ELR (cell line): ENCODE measurements at places on chromosomes 5 and 9.

DNA sequence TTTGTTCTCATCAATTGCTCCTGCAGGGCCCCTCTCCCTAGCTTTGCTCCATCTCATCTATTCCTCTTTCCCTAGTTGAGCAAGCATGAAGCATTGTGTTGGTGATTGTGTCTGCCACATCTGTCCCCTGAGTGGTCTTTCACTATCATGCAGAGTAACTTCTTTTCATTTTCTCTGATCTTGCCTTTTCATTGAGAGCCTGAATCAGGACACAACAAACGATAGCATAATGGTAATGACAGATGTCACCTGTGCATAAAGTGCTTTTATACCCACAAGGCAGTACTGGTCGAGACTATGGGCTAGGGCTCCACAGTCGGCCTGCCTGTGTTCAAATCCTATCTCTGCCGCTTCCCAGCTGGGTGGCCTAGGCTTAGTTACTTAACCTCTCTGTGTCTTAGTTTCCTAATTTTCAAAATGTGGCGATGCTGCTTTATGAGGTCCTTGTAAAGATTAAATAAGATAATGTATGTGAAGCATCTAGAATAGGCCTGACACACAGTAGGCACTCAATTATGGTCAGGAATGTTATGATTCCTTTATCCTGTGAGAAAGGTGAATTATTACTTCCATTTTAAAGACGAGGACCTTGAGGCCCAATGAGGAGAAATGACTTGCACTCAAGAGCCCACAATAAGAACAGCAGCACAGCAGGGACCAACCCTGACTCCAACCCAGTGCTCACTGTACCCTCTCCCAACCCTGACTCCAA is 137.1 kb upstream of the ZNF618 start:
- DNase-seq: peak; percentile 33

- DNase-seq: no peak
Measured at GRCh38 chr9:10855847-10856246, 243.0 kb upstream of the PTPRD start.

DNA sequence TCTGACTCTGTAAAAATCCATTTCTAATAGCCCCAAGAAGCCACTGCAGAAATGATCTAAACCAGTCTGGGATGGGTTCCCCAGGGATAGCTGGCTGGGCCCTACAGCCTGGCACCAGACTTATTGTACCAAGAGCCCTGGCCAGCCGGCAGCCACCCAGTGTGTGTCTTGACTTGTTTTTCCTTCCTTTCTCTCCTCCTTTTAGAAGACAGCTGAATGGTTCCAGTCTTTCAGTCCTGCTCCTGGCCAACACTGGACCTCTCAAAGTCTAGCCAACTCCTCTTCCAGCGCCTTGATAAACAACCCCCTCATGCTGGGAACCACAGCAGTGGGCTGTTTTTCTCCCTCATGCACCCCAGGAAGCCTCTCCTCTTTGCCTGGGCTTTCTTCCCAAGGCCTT is 34.1 kb downstream of the ATOX1 start:
- DNase-seq: no peak

- no peak for DNase-seq
Measured at GRCh38 chr9:117809751-117810150, 105.5 kb downstream of the TLR4 start.

- peak; percentile 81 for DNase-seq
Measured at GRCh38 chr9:115115117-115115880, 2.7 kb downstream of the TNC start.

GRCh38 chr9:1701113-1701512 is 314.0 kb upstream of the SMARCA2 start:
- no peak for DNase-seq

GRCh38 chr5:134146651-134147518 is 29.9 kb downstream of the SKP1 start:
- no peak for DNase-seq

DNA sequence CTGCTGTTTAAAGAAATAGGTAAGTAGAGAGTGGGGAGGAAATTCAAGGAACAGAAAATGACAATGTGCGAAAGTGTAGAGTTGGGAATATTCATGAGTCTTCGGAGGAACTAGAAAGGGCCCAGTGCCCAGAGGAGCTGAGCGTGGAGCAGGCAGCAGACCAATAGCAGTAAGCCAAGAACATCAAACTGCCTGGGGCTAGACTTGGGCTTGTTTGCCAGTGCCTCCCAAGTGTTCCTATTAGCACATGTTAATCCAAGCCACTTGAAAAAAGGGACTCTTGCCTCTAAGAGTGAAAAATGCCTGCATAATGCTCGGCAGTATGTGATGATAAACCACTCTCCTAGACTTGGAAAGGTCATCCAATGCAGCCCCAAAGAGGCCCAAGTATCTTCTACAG is 1.2 kb upstream of the TAL2 start:
- DNase-seq: no peak

DNA sequence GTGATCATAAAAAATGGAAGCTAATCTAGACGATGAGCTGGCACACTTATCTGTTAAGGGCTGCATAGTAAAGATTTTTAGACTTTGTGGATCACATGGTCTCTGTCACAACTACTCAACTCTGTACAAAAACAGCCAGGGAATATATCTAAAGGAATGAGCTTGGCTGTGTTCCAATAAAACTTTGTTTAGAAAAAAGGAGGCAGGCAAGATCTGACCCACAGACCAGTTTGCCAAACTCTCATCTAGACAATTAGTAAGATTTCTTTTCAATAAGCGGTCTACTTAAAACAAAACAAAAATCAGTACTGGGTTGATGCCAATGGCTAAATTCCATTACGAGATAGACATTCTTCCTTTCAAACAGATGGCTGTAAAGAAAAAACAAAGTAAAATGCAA is 53.0 kb upstream of the RETREG1 start:
- no peak for DNase-seq
